T-helper 22 cell (primary cell): ENCODE measurements at places on chromosomes 16 and 17.
A peak's percentile ranks its signal among the peaks of the same experiment; 100 is the strongest.

DNA sequence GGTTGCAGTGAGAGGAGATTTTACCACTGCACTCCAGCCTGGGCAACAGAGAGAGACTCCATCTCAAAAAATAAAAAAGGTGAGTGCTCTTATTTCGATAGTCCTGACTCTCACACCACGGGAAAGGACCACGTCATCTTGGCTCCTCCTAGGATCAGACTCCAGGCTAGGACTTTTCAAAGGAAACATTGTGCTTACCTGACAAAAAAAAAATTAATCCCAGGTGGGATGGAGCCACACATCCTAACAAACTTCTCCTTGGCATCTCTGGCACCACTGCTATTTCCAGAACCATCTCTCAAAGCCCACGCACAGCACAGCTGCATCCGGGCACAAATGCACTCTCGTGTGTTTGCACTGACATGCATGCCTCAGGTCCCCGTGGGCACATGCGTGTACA lies 262.4 kb downstream of the ENGASE start:
- DNase-seq = no peak

GRCh38 chr16:57462978-57463362 lies 491 bp downstream of the POLR2C start:
- no peak for DNase-seq

DNA sequence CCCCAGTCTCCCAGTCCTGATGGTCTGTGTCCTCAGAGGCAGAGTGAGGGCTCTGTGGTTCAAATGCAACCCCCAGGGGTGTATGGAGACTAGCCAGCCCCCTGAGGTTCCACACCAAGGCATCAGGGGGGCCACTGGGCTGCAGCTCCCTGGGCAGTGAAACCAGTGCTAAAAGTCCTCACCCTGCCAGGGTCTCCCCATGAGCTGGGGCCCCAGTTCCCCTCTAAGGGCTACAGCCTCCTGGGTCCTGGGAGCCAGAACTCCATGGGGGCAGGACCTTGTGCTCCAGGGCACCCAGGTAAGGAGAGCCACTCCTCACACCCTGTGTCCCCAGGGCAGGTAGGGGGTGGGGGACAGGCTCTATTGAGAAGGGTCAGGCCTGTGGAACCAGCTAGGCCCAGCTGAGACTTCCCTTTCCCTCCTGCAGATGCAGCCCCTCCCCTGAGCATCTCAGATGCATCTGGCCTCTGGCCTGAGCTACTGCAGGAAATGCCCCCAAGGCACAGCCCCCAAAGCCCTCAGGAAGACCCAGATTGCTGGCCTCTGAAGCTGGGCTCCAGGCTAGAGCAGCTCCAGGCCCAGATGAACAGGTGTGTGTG lies 6.4 kb upstream of the DCAF7 start:
- no peak for DNase-seq

GRCh38 chr17:35174835-35175334 lies 19.3 kb downstream of the SLC35G3 start:
- DNase-seq = no peak

- DNase-seq = no peak
Measured at GRCh38 chr17:57442914-57443571, 186.7 kb downstream of the MSI2 start.

- DNase-seq = no peak
Measured at GRCh38 chr17:82868715-82869131, 28.9 kb upstream of the ZNF750 start.

DNA sequence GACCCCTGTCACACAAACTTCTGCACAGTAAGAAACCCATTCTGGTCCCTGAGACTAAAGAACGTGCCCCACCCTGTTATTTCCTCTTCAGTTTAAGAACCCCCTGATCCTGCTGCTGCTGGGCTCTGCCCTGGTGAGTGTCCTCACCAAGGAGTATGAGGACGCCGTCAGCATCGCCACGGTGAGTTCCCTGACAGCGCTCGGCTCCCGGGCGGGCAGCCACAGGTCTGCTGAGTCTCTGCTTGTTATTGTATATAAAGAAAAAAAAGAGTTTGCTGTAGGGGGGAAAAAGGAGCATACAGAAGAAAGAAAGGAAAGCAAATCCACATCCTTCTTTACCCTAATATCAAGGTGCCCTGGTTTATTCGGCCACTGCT lies 40.0 kb downstream of the ATP2C2 start:
- no peak for DNase-seq

DNA sequence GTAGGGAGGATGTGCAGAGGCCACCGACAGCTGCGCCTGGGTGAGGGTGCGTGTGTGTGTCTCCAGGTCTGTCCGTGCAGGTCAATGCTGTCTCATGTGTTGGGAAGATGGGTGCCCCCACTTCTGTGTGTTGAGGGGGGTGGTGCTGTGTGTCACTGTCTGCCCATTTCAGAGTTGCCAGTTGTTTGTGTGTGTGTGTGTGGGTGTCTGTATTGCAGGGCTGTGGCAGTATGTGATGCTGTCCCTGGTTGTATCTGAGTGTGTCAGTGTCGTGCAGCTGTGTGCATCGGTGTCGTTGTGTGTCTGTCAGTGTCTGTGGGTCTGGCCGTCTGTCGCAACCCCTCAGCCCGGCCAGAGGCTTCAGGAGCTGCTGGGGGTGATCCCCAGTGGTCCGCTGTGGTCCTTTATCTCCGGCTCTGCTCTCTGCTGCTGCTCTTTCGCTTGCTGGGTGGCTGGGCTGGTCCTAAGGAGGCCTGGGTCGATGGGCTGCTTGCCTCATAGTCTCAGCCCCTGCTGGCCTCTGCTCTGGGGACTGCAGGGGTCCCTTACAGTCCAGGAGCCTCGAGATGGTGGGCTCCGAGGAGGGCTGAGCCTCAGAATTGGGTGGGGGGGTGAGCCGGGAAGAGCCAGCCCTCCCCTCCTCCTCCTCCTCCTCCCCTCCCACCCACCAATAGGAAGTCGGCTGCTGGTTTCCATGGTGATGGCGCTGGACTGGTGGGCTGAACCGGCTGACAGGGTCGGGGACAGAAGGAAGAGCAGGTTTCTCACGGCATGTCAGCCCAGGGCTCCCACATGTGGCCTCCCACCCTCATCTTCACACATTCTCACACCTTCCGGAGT lies at the start of gene TSPOAP1:
TSPOAP1 (minus strand) TSS at position 601 of the 840 bp plus-strand sequence. CDS start 875 bp downstream, outside the sequence.
- peak; percentile 54 for DNase-seq

- DNase-seq = no peak
Measured at GRCh38 chr16:72282362-72282761, 110.4 kb upstream of the PMFBP1 start.

- DNase-seq = no peak
Measured at GRCh38 chr17:7217113-7217987, 2.3 kb downstream of the DLG4 start.
